ENCODE measurements at places on chromosomes 5 and 9.

- peak; percentile 100 for DNase-seq
These were observed 20.2 kb downstream of the SLC22A5 start for GRCh38 chr5:132389585-132390286.

GRCh38 chr5:111774525-111774924, 17.5 kb upstream of the NREP start:
- peak; percentile 38 for DNase-seq

DNA sequence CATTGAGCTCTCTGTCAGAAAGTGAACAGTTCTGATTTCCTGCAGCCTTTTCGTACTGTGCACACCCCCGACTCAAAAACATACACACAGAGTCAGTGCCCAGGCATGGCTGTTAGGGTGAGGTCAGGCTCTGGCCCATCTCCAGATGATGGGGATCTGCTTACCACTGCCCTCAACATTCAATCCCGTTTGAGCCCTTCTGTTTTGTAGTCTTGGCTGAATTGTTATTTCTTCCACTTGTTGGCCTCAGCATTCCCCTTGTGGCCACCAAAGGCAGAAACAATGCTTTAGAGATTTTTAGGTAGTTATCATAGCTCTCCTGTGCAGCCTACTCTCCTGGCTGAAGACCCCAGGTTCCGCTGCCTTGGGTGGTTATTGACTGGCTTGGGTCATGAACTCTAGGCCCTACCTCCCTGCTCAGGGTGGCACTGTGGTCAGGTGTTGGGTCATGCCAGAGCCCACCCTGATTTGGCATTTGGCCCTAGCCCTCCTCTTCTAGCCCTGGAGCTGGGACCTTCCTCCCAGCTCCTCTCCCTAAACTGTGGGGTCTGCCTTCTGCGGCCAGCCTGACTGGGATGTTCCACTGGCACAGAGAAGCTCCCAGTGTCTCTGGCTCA, 7.8 kb upstream of the MYOZ3 start:
- peak; percentile 64 for DNase-seq

GRCh38 chr9:127561491-127562278, 50.4 kb upstream of the STXBP1 start:
- DNase-seq, result peak; percentile 99

- DNase-seq, result no peak
These were observed 68.3 kb downstream of the ADAMTS2 start for GRCh38 chr5:179276838-179277395.

- peak; percentile 24 for DNase-seq
These were observed 122.6 kb downstream of the FBXL17 start for GRCh38 chr5:108259306-108259705.
